ENCODE measurements at places on chromosomes 4 and X.

DNA sequence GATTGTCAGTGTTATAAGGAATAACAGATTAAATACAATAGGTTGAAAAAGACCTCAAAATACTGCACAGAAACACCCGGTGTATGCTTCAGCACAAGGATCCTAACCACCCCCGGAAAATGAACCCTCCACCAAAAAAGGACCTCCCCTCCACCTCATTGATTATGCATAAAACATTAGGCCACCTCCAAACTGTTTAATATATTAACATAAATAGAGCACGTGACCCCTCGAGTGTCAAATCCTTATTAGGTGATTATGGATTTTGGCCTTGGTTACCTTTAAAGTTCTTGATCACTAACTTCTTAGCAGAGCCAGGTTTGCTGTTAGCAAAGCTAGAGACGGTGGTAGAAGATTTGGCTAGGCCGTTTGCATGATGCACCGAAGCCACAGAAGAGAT lies 958 bp downstream of the CUL4B start:
- no peaks in the 10 kb centered on the region for H3K27me3 ChIP-seq
- peaks cover 2% of the 10 kb centered on the region for H3K36me3 ChIP-seq
- H3K4me1 ChIP-seq = peaks cover 12% of the 10 kb centered on the region
- peak overlapping the region; percentile 99 for H3K4me3 ChIP-seq
- peak overlapping the region; percentile 96 for H3K27ac ChIP-seq

DNA sequence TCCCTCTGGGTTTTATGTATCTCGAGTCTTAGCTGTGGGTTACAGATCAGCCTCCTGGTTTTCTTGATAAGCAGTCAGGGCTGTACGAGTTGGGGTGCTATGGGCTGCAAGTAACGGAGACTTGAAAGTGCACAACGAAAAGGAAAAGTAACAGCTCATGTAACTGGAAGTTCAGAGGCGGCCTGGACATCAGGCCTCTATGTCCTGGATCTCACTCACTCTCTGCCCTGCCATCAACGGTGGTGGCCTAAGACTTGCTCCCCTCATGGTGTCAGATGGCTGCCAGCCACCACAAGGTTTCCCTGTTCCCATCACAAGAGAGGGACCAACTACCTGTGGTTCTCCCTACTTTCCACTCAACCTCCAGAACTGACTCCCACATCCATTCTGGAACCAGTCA lies 4.8 kb downstream of the PPP2R2C start:
- H3K27ac ChIP-seq = no peak overlapping the region
- no peak for DNase-seq
- peaks cover under 1% of the 10 kb centered on the region for H3K4me1 ChIP-seq
- no peak overlapping the region for H3K4me3 ChIP-seq

- H3K27me3 ChIP-seq = no peaks in the 10 kb centered on the region
- peak overlapping the region; percentile 99 for H3K27ac ChIP-seq
- H3K4me1 ChIP-seq = peaks cover 37% of the 10 kb centered on the region
- H3K4me3 ChIP-seq = peak overlapping the region; percentile 99
- H3K36me3 ChIP-seq = peaks cover 8% of the 10 kb centered on the region
Observed at GRCh38 chr4:105145156-105145902, 1.3 kb upstream of the TET2 start.

DNA sequence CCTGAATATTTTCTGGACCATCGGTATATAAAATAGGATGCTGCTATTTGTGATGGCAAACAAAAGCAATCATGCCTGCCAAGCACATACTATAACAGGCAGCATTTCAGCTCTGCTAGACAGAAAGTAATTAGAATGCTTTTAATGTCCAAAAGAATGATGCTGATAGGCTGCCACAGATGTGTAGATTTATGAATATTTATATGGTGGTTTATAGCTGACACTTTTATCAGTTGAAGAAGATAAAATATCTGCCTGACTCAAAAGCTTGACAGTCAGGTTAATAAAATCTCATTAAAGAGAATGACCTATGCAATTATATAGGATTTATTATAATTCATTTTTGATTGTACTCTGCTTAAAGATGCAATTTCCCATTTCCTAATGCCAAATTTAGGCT lies 4.0 kb downstream of the BEND4 start:
- DNase-seq = no peak
- H3K4me1 ChIP-seq = peaks cover 9% of the 10 kb centered on the region
- no peak overlapping the region for H3K27ac ChIP-seq
- peaks cover 6% of the 10 kb centered on the region for H3K36me3 ChIP-seq
- peaks cover 62% of the 10 kb centered on the region for H3K27me3 ChIP-seq
- H3K4me3 ChIP-seq = no peak overlapping the region

GRCh38 chrX:10529344-10529743 lies 91.0 kb downstream of the MID1 start:
- H3K36me3 ChIP-seq = no peaks in the 10 kb centered on the region
- H3K4me1 ChIP-seq = no peaks in the 10 kb centered on the region
- H3K27me3 ChIP-seq = no peaks in the 10 kb centered on the region
- no peak overlapping the region for H3K27ac ChIP-seq
- no peak overlapping the region for H3K4me3 ChIP-seq

DNA sequence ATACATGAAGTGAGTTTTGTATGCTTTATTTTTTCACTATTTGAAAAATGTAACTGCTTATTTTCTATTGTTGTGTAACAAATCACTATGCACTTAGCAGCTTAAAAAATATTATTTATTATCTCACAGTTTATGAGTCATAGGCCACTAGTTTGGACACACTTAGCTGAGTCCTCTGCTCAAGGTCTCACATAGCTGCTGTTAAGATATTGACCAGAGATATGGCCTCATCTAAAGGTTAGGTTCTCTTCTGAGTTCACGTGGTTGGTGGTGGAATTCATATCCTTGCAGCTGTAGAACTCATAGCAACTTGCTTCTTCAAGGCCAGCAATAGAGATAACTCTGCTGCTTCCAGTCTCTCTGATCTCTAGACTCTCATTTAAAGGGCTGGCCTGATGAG lies 534.4 kb downstream of the SPRY1 start:
- H3K27ac ChIP-seq = no peak overlapping the region
- no peak for DNase-seq
- no peaks in the 10 kb centered on the region for H3K27me3 ChIP-seq
- H3K36me3 ChIP-seq = no peaks in the 10 kb centered on the region

GRCh38 chr4:12447451-12447850 lies 1018.8 kb upstream of the HS3ST1 start:
- no peaks in the 10 kb centered on the region for H3K27me3 ChIP-seq
- no peak overlapping the region for H3K27ac ChIP-seq
- no peaks in the 10 kb centered on the region for H3K36me3 ChIP-seq
- H3K4me1 ChIP-seq = no peaks in the 10 kb centered on the region
- H3K4me3 ChIP-seq = no peak overlapping the region

DNA sequence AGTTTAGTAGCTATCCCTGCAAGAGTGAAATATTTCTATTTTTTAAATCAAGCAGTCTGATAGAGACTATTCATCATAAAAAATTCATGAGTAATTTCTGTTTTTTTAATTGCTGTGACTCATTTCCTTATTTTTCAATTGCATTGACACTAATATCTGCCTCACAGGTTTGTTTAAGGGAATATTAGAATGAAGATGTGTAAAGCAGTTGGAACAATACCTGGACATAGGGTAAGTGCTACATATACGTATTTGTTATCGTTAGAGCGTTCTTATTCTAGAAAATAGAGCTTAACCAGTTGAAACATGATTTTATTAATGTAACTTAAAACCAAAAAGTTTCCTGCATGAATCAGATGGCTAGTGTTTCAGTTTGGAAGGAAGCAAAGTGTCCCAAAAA lies 2211.3 kb downstream of the PCDH7 start:
- no peak for DNase-seq
- no peak overlapping the region for H3K4me3 ChIP-seq
- H3K27ac ChIP-seq = no peak overlapping the region
- H3K4me1 ChIP-seq = no peaks in the 10 kb centered on the region
- H3K36me3 ChIP-seq = no peaks in the 10 kb centered on the region

DNA sequence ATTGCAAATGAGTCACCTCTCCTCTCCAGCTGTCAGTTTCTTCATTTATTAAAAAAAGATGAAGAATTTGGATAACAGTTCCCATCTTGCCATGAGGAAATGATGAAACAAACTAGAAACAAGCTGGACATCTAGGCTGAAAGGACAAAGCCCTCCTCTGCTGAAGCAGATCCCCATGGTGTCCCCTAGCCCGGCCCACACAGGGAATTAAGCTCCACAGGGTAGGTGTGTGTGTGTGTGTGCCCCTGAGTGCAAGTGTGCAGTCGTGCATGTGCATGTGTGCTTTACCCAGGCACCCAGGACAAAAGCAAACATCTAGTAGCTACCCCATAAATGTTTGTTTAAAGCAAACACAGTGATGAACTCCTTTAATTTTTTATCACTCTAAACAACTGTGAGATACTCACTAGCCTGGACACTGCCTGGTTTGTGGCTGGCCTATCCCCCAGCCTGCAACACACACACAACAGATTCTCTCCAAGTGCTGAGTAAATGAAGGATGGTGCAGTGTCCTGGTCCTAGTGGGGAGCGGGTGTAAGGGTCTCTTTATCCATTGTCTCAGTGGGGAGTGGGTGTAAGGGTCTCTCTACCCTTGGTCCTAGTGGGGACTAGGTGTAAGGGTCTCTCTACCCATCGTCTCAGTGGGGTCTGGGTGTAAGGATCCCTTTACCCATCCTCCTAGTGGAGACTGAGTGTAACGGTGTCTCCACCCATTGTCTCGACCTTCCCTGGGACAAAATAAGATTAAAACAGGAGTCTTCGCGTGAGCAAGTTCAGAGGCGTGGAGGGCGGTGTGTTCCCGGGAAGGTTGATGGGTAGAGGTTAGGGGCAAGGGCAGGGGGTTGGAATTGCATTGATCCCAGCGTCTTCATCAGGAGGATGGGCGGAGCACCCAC lies 688 bp upstream of the EVC start:
- peaks cover 3% of the 10 kb centered on the region for H3K36me3 ChIP-seq
- H3K27ac ChIP-seq = peak overlapping the region; percentile 22
- H3K4me3 ChIP-seq = peak overlapping the region; percentile 96
- no peak for DNase-seq
- H3K4me1 ChIP-seq = peaks cover 11% of the 10 kb centered on the region
- peaks cover 42% of the 10 kb centered on the region for H3K27me3 ChIP-seq

DNA sequence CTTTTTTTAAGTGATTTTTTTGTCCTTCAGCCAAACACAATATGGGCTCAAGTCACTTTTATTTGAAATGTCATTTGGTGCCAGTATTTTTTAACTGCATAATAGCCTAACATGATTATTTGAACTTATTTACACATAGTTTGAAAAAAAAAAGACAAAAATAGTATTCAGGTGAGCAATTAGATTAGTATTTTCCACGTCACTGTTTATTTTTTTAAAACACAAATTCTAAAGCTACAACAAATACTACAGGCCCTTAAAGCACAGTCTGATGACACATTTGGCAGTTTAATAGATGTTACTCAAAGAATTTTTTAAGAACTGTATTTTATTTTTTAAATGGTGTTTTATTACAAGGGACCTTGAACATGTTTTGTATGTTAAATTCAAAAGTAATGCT lies 62.1 kb downstream of the EDNRA start:
- peaks cover 4% of the 10 kb centered on the region for H3K36me3 ChIP-seq
- peaks cover 4% of the 10 kb centered on the region for H3K4me1 ChIP-seq
- DNase-seq = no peak
- no peak overlapping the region for H3K27ac ChIP-seq
- H3K4me3 ChIP-seq = no peak overlapping the region

DNA sequence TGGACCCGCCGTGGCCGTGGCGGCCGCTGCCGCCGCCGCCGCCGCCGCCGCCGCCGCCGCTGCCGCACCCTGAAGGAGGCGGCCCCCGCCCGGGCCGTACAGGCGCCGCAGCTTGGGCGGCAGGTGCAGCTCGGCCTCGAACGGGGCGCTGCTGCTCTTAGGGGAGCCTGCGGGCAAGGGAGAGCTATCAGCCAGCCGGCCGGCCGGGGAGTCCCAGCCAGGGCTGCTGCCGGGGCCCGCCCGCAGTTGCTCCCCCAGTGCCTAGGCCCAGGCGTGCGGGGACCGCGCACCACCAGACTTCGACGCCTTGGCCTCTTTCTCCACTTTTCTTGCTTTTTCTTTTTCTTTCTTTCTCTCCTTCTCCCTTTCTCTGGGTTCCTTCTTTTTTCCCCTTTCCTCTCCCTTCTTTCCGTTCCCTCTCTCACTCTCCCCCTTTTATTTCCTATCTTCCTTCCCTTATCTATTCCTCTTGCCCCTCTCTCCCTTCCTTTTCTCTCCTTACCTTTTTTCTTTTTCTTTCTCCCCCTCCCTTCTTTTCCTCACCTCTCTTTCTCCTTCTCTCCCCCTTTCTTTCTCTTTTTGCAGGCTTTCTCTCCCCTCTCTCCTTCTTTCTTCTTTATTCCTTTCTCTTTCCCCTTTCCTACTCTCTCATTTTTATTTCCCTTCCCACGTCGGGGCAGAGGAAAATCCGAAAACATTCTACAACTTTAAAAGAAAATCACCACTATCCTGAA lies 2.0 kb downstream of the ARX start:
- H3K36me3 ChIP-seq = peaks cover 4% of the 10 kb centered on the region
- peak overlapping the region; percentile 77 for H3K4me3 ChIP-seq
- H3K4me1 ChIP-seq = peaks cover 9% of the 10 kb centered on the region
- DNase-seq = no peak
- no peak overlapping the region for H3K27ac ChIP-seq
- peaks cover 50% of the 10 kb centered on the region for H3K27me3 ChIP-seq

DNA sequence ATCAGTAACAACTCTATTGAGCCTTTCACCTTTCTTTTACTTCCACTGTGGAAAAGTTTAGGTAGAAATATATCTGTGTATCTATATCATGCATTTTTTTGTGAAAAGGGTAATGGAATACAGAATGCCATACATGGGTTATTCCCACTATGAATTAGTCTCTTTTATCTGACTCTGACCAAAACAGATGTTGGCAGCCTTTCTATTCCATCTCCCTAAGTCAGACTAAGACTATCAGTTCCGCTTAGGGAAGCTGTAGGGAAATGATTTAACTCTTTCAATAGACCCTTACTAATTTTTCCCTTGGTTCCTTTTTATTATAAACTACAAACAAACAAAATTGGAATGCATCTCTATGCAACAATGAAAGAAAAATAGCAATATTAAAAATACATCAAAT lies 92.3 kb upstream of the LEF1 start:
- H3K27ac ChIP-seq = no peak overlapping the region

DNA sequence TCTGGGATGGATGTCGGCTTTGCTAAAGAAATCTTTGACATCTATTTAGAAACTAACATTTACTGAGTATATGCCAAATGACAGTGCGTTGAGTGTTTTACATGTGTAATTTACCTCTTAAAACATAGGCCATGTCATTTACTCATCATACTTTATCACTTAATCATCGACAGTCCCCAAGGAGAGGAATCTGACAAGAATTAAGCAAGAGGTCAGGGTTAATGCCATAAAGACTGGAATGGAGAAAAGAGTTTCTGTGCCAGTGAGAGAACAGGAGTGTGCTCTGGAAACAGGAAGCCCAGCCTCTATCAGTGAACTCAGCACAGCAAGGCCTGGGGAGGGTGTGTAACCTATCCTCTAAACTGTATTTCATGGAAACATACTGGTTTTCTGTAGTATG lies 28.0 kb upstream of the AMOT start:
- no peaks in the 10 kb centered on the region for H3K36me3 ChIP-seq
- no peak overlapping the region for H3K4me3 ChIP-seq
- no peaks in the 10 kb centered on the region for H3K4me1 ChIP-seq
- H3K27me3 ChIP-seq = peaks cover 6% of the 10 kb centered on the region

GRCh38 chrX:40008791-40009461 lies 88.8 kb downstream of the BCOR start:
- H3K27me3 ChIP-seq = peaks cover 33% of the 10 kb centered on the region
- H3K36me3 ChIP-seq = no peaks in the 10 kb centered on the region
- H3K4me3 ChIP-seq = peak overlapping the region; percentile 84
- no peak for DNase-seq
- no peak overlapping the region for H3K27ac ChIP-seq

- H3K27ac ChIP-seq = peak overlapping the region; percentile 51
- H3K27me3 ChIP-seq = no peaks in the 10 kb centered on the region
- peaks cover 17% of the 10 kb centered on the region for H3K4me1 ChIP-seq
- peak overlapping the region; percentile 45 for H3K4me3 ChIP-seq
- H3K36me3 ChIP-seq = no peaks in the 10 kb centered on the region
Observed at GRCh38 chr4:2651998-2652397, 104.1 kb downstream of the TNIP2 start.

All from T-helper 17 cell (primary cell).